Stimulated activated CD4-positive, alpha-beta T cell treated with anti-CD3 and anti-CD28 coated beads, Interleukin-4, amount 100 ng/mL, for 1 hour (primary cell): ENCODE measurements at places on chromosomes 6 and 20.

GRCh38 chr6:105292689-105293339 is 110.1 kb downstream of the PREP start:
- DNase-seq, result no peak

DNA sequence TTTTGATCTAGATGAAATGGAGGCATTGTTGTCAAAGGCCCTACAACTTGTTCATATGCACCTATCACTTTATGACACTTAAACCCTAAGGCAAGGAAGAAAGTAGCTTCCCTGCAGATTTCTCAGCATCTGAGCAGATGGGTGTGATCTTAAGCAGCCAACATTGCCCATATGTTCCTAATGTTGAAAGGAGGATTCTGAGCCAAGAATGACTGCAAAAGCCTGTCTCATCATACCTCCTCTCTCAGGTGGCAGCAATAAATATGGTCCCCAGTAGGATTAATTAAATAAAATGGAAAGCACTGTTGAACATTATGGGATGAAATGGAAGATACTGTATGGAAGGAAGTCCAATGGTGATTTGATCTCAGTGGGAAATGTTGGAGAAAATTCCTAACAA is 538.1 kb upstream of the MAN1A1 start:
- DNase-seq, result no peak

DNA sequence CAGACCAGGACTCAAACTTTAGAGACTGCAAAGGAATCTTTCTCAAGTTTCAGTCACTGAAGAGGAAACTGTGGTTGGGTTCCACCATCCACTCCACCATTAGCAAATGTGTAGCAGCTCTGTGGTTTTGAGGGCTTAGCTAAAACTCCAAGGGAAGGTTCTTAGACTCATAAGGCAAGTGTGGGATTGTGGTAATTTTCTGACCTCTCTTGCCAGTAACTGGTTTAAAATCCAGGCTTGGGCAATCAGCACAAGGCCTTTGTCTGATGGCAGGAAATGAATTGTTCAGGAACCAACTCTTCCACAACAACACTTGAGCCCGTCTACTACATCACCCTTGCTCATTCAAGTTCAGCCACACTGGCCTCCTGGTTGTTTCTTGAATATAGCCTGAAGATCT is 68.6 kb upstream of the FBXL4 start:
- DNase-seq, result no peak

DNA sequence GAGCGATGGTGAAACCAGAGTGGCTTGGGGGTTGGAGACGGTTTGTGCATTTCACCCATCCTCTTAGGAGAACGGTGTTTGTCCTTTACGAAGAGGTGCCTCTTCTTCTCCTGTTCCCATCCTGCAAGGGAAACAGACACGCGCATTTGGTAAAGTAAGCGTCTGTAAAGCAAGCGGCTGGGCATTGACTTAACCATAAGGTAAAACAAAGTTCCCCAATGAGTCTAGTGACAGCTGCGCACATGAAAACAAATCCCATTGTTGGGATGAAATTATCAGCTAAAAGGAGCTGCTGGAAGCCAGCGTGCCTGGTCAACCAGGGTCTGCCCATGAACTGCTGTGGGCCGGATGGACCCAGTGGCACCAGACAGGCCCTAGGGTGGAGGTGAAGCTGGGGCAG is 5.8 kb downstream of the BHLHE23 start:
- DNase-seq, result no peak

DNA sequence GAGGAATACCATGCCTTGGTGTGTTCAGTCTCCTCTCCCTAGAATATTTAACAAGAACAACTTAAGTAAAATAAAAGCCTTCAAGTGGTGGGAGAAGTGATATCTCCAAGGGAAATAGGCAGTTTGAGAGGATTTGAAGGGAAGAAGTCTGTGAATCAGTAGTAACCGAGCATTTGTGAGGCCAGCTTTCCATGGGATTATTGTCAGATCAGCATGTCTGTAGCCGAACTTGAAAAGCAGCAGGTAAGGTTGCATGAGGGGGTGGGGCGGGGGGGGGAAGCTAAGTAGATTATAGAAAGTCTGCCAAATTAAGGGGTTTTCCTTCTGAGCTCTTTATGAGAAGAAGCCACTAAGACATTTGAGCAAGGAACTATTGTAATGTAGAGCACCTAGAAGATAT is 92.6 kb downstream of the GRIK2 start:
- DNase-seq, result no peak

- no peak for DNase-seq
Measured at GRCh38 chr6:133621751-133622150, 267.2 kb upstream of the TCF21 start.

DNA sequence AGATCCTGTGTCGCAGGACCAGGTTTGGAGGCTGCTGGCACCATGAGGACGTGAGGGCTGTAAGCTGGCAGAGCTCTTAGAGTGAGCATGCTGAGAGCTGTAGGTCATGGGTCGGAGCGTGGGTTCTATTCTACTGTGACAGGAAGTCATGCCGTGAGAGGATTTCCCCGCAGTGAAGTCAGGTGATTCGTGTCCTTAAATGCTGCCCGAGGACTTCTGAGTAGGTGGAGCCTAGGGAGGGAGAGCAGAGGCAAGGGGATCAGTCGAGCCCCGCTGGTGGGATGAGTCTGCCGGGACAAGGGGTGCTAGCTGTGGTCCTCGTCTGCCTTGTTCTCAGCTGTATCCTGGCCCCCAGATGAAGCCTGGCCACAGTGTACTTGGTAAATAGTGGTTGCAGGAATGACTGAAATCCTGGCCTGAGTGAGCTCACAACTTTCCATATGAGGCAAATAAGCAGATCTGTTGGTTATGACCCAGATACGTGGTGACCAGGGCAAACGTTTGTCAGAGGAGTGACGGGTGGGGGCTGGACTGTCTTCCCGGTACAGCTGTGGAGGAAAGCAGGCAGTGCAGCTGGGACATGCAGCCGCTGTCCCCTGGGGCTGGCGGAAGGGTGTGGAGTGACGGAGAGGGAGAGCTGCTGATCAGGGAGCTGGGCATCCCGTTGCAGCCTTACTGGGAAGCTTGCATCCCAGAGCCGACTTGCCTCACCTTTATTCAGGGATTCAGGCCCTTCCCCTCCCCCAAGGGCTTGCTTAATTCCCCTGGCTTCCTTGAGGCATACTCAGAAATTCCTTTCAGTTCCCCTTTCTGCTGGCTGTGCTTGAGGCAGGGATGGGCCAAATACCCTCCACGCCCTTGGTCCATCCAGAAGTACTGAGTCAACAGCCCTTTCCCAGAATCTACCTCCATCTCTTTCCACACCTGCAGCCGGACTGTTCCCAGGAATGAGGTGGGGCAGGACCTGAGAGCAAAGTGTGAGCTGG is 250.9 kb upstream of the RREB1 start:
- peak; percentile 45 for DNase-seq

- DNase-seq, result no peak
Measured at GRCh38 chr6:154815938-154816820, 83.0 kb downstream of the SCAF8 start.

DNA sequence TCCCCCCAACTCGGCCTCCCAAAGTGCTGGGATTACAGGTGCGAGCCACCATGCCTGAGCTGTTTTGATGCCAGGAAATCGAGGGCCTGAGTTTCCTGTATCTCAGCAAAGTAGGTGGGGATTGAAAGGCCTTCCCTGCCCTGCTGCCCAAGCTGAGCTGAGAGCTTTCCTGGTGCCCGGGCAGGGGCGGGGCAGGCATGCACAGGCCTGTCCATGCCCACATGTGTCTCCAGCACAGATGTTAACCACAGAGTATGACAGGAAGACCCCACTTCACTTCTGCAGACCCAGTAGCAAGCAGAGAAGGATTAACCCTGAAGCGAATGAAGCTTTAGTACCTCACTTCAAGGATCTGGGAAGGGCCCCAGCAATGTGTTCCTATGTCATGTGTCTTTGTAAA is 66.0 kb downstream of the GPR6 start:
- no peak for DNase-seq
